ENCODE measurements at places on chromosomes 6 and 20.

DNA sequence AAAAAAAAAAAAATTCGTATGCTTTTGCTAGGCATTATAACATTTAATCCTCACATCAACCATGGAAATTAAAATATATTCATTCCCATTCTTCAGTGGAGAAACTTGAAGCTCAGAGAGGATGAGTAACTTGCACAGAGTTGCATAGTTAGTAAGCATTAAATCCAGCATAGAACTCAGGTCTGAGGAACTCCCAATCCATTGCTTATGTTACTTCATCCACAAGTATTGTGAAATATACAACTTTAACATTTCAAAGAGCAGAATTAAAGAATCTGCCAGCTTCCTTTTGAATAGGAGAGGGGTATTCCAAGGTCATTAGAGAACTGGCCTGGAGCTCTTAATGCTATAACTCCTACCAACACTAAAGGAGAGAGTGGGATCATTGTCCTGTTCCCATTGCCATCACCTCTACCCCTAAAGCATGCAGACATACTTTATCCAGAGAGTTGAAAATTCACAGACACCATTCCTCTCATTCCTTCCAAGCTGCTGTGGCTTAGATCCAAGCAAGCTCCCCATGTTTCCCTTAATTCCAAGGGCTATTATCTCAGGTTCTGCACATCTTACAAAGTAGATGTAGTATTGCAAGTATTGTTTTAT is 91.9 kb downstream of the FLRT3 start:
- no peak for DNase-seq

GRCh38 chr6:30752157-30752927 is 8.0 kb upstream of the IER3 start:
- peak; percentile 36 for DNase-seq

DNA sequence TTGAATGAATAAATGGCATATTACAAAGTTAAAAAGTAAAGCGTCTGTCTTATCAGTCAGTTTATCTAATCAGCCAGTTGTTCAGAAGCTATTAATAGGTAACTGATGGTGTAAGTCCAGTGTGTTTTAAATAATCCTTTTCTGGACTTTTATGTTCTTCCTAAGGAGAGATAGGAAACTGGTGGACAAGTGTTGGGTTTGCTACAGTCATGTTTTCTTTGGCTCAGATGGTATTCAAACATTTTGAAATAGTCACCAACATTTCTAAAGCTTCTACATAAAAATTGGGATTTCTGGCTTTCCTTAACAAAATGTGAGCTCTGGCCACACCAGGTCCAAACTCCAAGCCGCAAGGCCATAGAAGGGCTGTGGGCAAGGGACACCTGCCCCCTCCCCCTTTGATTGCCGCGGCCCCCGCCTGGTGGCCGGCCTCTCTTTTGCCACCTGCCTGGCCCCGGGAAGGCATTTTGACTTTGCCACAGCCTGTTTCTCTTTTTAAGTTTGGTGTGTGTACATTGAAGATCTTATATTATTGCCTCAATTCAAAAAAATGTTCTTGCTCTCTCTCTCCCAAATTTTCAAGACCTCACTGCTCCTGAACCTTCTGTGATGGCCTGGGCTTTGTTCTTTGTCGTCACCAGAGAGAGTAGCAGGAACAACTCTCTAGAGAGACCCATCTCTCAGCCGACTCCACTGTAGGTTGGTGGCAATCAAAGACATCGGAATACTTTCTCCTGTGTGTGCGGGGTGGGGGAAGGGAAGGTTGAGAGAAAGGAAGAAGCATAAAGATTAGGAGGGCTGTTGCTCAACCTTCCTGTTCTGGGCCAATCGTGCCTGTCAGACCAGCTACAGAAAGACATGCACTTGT is 84.0 kb upstream of the ZNF217 start:
- DNase-seq: no peak

- DNase-seq: no peak
These were observed 5.1 kb upstream of the TMEM244 start for GRCh38 chr6:129866256-129866655.

- no peak for DNase-seq
These were observed 36.4 kb upstream of the UTRN start for GRCh38 chr6:144248476-144249301.

DNA sequence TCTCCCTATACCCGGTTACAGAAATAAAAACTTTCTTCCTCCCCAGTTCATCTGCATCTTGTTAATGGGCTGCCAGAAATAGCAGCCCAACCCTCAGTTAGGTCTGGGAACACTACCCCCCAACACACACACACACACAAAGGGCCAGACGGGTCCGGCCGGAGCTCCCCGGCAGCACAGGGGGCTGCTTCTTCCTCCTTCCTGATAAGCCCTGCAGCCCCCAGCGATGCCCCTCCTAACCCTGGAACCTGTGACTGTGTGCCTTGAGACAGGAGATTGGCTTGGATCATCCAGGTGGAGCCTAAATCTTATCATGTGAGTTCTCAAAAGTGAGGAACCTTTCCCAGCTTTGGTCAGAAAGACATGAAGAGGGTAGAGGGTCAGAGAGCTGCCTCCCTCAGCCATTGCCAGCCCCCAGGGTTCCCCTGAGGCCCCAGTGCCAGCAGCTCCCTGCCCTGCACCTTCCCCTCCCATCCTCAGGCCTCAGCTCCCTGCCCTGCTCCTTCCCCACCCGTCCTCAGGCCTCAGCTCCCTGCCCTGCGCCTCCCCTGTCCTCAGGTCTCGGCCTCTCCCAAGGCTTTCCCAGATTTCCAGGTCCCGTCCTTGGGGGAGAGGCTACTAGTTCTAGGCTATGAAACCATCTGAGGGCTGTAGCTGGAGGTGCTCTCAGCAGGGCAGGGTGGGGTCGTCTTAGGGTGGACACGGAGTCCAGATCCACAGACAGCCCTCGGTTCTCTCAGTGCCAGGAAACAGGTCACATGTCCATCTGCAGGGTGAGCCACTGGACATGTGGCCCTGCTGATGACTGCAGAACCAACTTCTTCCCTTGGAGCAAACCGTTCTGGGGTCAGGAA is 34.5 kb upstream of the CST7 start:
- DNase-seq: no peak
